Stimulated activated CD8-positive, alpha-beta memory T cell treated with anti-CD3 and anti-CD28 coated beads, Interleukin-15, amount 100 ng/mL, for 24 hours (primary cell): ENCODE measurements at places on chromosomes 12 and 14.

DNA sequence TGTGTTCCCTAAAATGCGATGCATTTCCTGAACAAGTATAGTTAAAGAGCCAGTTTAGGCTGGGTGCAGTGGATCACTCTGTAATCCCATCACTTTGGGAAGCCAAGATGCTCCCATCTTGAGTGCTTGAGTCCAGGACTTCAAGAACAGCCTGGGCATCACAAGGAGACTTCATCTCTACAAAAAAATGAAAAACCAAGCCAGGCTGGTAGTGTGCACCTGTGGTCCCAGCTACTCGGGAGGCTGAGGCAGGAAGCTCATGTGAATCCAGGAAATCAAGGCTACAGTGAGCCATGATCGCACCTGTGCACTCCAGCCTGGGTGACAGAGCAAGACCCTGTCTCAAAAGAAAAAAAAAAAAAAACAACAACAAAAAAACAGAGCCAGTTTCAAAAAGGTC is 26.3 kb downstream of the HECTD1 start:
- no peak for DNase-seq

GRCh38 chr12:6626654-6627283 is 9.0 kb downstream of the LPAR5 start:
- DNase-seq, result no peak

- no peak for DNase-seq
These were observed 56.0 kb downstream of the PTPRB start for GRCh38 chr12:70581208-70581607.

DNA sequence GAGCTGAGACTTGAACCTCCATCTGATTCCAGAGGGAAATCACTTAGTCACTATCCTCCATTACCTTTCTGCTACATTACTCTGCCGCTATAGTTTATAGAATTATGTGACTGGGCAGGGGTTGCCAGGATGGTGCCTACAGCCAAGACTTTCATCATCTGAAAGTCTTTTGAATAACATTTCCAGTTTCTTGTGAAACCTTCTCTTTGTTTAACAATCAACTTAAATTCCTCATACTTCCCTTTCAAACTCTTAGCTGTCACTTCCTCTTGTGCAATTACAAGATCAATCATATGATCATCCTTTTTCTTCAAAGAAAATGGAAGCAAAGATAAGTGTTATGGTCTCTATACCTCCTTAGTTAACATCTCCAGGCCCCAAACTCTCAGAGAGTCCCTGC is 25.4 kb upstream of the PELI2 start:
- no peak for DNase-seq

DNA sequence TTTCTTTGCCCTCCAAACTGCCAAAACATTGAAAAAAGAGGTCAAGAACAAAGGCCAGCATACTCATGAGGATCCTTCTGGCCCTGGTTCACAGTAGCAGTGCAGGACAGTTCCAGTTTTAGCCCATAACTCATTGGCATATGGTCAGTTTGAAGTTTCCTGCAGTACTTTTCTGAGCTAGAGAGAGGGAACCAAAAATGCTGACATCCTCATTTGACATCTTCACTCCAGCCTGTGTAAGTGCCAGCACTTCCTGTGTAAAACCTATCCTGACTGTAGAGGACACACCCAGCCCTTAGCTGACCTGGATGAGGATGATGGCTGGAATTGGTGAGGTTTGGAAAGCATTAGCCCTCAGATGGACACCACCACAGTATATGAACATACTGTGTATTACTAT is 84.1 kb downstream of the FGD4 start:
- DNase-seq, result no peak

DNA sequence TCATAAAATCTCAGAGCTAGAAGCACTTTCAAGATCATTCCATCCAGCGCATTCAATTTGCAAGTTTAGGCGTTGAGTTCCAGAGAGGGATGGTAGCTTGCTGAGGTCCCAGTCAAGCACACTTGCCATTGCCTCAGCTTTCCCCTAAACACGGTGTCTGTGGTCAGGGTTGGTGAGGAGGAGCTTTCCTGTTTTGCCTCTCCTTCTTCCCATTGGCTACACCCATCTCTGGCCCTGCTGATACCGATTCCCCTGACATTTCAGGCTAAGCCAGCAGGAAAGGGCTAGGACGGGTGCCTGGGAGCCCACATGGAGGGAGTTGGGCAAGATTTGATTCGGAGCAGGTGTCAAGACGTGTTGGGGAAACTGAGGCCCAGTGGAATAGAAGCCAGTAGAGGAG is 9.1 kb downstream of the NFATC4 start:
- DNase-seq, result no peak

- no peak for DNase-seq
These were observed 17.5 kb downstream of the RAD51B start for GRCh38 chr14:67837011-67837624.

DNA sequence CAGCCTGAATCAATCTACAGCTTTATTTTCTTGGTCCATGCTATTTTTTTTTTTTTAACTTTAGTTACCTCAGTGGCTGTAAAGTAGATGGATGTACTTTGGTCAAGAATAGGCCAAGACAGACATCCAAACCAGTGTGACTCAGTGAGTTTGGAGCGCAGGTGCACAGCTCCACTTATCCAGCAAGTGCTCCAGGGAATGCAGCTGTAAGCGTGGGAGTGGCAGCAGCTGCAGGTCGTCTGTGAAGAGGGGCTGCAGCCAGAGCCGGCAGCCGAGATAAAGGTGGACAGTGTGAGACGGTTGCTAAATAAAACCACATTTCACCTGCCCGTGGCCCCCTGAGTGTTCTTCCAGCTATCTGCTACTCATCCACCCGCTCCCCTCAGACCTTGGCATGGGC is 1018.7 kb downstream of the AACS start:
- DNase-seq, result no peak

DNA sequence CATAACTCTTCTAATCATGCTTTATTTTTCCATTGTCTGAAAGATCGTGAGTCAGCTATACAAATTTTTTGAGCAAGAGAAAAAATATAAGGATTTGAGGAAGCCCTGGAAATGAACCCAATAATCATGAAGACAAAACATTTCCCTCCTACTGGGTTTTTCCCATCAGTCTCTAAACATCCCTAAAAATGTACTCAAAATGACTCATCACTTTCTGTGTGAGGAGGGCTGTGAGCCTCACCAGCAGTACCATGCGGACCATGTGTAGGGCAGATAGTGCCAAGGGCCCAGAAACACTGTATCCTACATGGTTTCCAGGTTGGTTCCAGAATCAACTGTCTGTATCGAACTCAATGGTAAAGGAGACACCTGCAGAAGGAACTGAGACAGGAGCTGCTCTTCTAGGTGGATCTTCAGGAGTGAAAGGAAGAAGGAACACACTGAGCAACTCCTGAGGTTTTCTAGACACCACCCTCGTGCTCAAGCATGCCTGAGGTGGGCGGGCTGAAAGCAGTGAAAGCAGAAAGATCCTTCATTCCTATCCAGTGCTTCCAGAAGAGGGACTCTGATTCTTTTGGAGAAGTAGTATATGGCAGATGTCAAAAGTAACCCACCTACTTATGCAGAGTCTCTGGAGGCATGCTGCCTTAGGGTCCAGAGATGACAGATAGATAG is 48.6 kb upstream of the RHOJ start:
- DNase-seq, result no peak

GRCh38 chr14:22614240-22614799 is 16.2 kb downstream of the ABHD4 start:
- DNase-seq, result no peak

GRCh38 chr14:91009501-91010152 is 50.8 kb downstream of the RPS6KA5 start:
- no peak for DNase-seq

GRCh38 chr14:76412501-76412900 is 36.6 kb downstream of the ESRRB start:
- DNase-seq, result no peak

- DNase-seq, result no peak
These were observed 48.0 kb upstream of the CCND2 start for GRCh38 chr12:4225571-4225970.

DNA sequence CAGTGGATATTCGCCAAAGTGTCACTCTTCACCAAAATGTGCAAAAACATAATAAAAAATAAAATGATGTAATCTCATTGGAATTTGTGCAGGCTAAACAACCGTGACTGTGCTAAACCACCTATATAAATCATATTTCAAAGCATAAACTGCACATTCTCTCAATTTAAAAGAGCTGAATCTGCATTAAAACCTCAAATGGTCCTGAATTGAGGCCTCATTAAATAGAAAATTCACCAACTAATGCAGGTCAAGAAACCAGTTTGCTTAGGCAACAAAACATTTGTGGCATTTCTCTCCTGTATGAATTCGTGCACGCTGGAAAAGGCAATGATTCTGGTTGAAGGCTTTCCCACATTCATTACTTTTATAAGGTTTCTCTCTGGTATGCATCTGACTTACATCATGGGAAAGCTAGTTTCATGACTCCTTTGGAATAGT is 80.1 kb upstream of the IFNG-AS1 start:
- DNase-seq, result no peak

DNA sequence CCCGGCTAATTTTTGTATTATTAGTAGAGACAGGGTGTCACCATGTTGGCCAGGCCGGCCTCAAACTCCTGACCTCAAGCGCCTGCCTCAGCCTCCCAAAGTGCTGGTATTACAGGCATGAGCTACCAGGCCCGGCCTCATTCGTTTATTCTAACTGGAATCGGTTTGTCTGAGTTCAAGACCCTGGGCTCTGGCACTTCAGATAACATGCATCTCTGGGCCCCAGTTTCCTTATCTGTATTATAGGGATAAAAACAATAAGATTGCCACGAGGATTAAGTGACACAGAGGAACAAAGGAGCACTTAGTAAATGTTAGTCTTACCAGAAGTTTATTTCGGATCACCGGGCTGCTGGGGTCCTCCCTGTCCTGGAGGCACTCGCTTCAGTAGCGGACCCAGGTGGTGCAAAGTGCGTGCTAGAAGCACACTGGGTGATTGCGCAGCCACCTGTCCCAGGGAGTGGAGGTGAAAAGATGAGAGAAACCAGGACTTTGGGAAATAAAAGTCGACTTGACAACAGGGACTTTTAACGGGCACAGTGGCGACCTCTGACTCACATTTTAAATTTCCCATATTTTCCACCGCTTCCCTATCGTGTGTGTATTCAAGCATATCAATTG is 37.5 kb downstream of the ACACB start:
- DNase-seq, result no peak

DNA sequence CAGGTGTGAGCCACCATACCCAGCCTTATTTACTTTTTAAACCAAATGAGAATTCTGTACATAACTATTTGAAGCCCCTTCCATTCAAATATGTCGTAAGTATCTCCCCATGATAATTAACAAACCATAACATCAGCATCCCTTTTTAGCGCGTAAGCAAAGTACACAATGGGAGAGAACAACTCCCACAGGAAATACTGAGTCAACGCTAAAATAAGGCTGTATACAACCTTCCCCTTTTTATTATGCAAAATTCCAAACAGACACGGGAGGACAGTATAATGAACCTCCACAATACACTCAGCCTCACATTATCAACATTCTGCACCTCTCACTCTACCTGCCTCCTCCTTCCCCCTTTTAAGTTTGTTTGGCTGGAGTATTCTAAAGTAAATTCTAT is 73.5 kb downstream of the CCDC88C start:
- no peak for DNase-seq
